ENCODE measurements at places on chromosomes 12 and 14.
A peak's percentile ranks its signal among the peaks of the same experiment; 100 is the strongest.

DNA sequence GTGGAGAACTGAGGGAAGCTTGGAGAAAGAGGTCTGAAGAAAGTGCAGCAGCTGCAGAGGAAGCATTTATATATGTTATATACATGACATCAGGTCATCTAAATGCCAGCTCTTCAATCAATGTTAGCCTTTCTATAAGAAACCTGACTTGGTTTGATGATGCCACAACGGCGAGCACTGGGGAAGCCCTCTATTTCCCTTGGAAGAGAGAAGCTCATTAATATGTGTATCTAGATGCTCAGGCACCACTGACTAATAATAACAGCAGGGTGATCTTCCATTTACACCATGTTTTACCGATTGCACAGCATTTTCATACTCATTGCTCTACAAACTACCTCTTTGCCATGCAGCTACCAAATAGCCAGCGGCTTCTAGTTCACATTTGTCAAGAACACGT, 811 bp downstream of the ACYP1 start:
- no peak for DNase-seq

GRCh38 chr14:56044196-56044595, 74.0 kb upstream of the PELI2 start:
- no peak for DNase-seq

DNA sequence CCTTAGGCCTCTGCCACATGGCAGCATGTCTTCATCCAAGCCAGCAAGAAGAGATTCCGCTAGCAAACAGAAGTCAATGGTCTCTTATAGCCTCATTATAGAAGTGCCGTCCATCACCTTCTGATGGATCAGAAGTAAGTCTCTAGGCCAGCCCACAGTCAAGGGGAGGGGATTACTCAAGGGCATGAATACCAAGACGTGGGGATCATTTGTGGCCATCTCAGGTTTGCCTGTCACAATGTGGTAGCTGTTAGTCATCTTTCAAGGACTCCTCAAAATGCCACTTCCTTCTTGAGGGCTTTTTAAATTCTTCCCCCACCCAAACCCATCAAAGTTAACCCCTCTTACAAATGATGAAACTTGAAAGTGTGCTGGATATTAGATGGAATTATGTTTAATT, 8.1 kb upstream of the ADCY6 start:
- DNase-seq: no peak

GRCh38 chr12:44428825-44429224, 447.3 kb downstream of the NELL2 start:
- no peak for DNase-seq

DNA sequence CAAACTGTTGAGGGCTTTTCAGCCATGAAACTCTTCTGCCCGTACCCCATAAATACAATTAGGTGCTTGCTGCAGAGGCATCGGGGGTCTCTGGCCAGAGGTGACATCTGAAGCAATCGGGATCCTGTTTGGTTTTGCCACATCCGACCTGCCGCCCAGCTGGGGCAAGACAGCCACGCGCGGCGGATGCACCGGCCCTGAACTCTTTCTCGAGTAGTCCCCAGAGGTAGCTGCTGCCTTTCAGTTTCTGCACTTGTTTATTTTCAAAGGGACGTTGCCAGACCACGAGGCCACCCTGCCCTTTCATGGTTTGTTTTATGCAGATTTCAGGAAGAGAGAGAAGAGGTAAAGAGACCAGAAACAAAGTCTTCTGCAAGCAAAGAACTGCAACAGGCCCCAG, 10.6 kb upstream of the MLXIP start:
- DNase-seq: no peak

DNA sequence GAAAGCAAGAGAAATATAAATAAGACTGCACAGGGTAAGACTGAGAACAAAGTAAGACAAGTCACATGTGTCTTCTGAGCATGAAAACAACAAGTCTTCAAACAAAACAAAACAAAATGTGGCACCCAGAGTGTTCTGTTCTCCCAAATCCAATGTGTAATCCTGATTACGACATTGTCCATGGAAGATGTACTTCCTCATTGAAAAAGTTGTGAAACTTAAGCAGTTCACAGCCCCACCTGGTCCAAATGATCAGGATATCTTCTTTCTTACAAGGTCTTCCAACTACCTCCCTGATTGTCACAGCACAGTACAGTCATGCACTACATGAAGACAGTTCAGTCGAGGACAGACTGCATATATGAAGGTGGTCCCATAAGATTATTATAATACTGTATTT, 23.3 kb upstream of the NEK9 start:
- no peak for DNase-seq

DNA sequence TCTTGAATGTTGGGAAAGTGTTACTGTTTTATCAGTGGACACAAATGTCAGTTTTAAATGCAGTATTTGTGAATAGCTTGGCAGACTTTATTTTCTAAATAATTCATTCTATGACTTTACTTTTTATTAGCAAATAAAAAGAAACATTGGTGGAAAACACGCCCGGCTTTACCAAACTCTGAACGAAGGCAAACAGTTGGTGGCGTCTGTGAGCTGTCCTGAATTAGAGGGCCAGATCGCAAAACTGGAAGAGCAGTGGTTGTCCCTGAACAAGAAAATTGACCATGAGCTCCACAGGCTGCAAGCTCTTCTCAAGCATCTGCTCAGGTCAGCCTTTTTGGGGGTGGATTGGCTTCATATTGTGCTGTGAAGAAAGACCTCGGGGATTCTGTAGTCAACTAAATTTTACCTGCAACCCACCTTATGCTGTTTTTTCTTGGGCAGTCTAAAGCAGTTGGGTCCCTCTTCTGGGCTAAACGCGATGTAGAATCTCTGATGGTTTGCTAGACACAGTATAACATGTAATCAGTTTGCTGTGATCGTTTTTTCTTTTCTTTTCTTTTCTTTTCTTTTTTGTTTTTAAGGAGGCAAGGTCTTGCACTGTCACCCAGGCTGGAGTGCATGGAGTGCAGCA, 156.4 kb downstream of the ESR2 start:
- no peak for DNase-seq

GRCh38 chr12:62279058-62279457, 18.9 kb downstream of the USP15 start:
- DNase-seq: no peak

DNA sequence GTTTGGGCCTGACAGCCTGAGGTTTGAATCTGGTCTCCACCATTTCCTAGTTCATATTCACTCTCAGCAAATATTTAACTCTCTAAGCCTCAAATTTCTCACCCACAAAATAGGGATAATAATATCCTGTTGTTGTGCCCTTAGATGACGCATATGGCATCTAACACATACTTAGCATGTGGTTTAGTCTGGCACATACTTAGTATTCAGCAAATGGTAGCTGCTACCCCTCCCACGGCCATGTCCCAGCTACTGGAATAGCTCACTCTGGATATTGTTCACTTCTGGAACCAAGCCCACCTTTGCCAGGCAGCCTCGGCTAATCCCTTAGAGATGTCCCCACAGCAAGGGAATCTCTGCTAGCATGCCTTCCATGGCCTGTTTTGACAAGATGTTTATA, 53.3 kb downstream of the BICD1 start:
- no peak for DNase-seq

- peak; percentile 75 for DNase-seq
Measured at GRCh38 chr12:76037130-76038103, 5.8 kb upstream of the PHLDA1 start.

- DNase-seq: no peak
Measured at GRCh38 chr14:42944284-42944683, 1337.6 kb downstream of the LRFN5 start.

GRCh38 chr12:30785630-30786029, 30.9 kb upstream of the CAPRIN2 start:
- no peak for DNase-seq

DNA sequence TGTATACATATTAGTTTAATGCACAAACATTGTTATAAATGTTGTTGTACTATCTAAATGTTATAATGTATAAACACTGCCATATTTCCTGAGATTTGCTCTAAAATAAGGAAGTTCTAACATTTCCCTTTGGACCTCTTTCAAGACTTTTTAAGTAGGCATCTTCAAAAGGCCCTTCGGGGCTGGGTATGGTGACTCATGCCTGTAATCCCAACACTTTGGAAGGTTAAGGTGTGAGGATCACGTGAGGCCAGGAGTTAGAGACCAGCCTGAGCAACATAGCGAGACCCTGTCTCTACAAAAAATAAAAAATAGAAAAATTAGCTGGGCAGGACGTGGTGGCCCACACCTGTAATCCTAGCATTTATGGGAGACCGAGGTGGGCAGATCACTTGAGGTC, 35.5 kb downstream of the FBLN5 start:
- DNase-seq: no peak

- no peak for DNase-seq
Measured at GRCh38 chr14:101291390-101291789, 269.9 kb upstream of the DIO3 start.

- DNase-seq: no peak
Measured at GRCh38 chr14:43001731-43002130, 1395.1 kb downstream of the LRFN5 start.

DNA sequence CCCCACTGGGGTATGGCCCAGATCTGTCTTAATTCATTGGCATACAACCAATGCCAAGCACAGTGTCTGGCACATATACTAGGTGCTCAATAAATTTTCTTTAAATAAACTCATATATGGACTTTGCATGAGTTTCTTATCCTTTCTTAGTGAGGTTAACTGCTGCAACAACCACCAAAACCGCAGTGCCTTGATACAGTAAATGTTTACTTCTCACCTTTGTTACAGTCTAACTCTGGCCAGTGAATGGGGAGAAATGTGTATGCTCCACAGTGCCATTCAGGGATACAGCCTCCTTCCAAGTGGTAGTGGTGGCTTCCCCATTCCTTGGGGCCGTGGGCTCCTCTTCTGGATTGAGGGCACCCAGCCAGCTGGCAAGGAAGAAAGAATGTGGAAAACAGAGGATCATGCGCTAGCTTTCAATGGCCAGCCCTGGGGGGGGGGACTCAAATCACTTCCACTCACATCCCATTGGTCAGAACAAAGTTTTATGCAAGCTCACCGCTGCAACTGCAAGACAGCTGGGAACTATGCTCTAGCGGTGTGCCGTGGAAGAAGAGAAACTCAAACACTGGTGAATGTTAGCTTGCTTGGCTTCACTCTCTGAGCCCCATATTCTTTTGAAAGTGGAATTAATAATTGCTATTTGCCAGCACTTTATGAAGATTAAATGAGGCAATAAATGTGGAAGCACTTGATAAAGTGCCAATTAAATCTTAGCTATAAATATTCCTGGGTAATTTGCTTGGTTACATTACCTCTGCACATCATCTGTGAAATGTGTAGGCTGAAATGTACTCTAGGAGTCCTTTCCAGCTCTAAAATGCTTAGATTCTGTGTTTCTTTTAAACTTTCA, 51.0 kb upstream of the SOCS2 start:
- DNase-seq: no peak

- no peak for DNase-seq
Measured at GRCh38 chr12:120262852-120263747, 2.4 kb downstream of the PXN start.

- DNase-seq: no peak
Measured at GRCh38 chr12:41629611-41630010, 441.5 kb downstream of the PDZRN4 start.

- DNase-seq: peak; percentile 15
Measured at GRCh38 chr14:60981633-60982455, 799 bp downstream of the SLC38A6 start.

DNA sequence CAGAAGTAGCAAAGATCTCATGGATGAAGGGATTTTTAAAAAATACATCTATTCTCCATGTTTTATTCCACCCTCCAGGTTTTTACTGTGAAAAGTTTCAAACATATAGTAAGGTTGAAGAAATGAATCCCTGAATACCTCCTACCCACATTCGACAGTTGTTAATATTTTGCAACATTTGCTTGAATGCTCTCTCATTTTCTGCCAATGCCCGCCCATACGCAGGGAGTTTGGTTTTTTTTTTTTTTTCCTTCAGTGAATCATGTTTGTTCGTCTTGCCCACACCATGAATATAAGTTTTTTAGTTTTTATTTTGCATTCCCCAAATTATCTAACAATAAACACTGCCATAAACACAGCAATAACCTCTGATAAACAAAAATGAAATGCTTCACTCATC, 82.9 kb downstream of the MAP1LC3B2 start:
- DNase-seq: no peak
